SJSA1 (cell line): ENCODE measurements at places on chromosomes 6 and 20. TPM values are rescaled to one million over a fixed set of nuclear protein-coding genes. Genes with fewer than 3 reads are reported as not detected.

Gene UBD
- 9.9 and 10.2 TPM in 2 replicates for total RNA-seq

Gene ENPP5
- 0.94 and 2.8 TPM in 2 replicates for total RNA-seq

Gene HACE1
- 11.3 and 17.4 TPM in 2 replicates for total RNA-seq

Gene TRIM15
- total RNA-seq, result not detected in 2 replicates

Gene GPSM3
- total RNA-seq, result 15.3 and 16.2 TPM in 2 replicates

DNA sequence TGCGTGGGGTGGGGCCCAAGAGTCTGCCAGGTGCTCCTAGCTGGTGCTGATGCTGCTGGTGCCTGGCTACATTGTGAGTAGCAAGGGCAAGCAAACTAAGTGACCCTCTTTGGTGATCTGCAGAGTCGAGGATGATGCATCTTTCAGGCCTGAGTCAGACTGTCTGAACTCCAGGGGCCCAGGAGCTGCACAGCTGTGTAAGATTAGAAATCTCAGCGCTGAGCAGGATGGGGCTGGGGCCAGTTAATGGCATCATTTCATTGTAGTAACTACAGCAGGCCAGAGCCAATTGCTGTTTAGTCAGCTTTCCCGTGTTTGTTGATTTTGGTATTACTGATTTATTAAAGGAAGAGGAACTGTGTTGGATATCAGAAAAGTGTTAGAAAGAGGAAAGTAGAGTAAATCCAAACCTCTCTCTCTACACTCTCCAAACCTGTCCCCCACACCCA lies 365.2 kb downstream of the PAX1 start:
- H3K27me3 ChIP-seq, result no peaks in the 10 kb centered on the region
- no peak for DNase-seq
- H3K4me1 ChIP-seq, result no peaks in the 10 kb centered on the region
- H3K36me3 ChIP-seq, result no peaks in the 10 kb centered on the region
- no peak overlapping the region for H3K27ac ChIP-seq
- H3K4me3 ChIP-seq, result no peak overlapping the region

DNA sequence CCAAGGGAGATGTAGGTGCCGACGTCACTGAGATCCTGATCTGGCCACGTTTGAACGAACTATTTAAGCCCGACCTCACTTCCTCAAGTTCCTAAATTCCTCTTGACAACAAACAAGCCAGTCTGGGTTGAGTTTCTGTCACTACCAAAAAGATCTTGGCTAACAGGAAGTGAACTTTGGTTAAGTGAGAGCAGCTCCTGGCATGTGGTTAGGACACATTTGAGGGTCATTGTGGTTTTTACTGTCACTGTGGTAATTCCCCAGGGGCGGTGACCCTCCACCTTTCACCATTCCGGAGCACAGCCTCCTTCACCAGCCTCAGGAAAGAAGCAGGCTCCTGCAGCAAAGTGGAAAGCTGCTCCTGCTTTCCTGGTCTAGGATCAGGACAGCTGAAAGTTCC lies 43.1 kb upstream of the ZNF831 start:
- peaks cover 17% of the 10 kb centered on the region for H3K27me3 ChIP-seq
- DNase-seq, result no peak
- H3K4me3 ChIP-seq, result no peak overlapping the region
- H3K4me1 ChIP-seq, result no peaks in the 10 kb centered on the region
- H3K36me3 ChIP-seq, result no peaks in the 10 kb centered on the region

DNA sequence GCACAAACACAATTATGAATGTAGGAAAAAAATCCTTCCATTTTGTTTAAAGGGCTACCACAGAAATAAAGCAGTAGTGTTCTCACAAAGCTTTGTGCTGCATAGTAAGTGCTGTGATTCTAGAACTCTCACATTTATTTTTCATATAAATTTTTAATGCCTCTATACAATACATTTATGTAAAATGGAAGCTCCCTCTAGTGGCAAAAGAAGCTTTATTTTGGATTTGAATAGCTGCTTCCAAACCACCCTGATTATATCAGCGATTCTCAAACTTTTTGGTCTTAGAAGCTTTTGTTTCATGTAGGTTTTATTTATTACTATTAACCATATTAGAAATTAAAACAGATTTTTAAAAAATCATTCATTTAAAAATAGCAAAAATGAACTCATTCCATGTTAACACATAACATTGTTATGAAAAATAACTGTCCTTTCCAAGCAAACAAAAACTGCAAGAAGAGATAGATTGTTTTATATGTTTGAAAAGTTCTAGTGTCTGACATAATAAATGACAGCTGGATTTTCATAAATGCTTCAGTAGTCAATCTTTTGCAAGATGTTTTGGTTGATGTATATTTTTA lies 38.4 kb downstream of the HS3ST5 start:
- H3K4me3 ChIP-seq, result no peak overlapping the region
- peak; percentile 24 for DNase-seq
- H3K36me3 ChIP-seq, result peaks cover 5% of the 10 kb centered on the region
- H3K27ac ChIP-seq, result no peak overlapping the region
- H3K4me1 ChIP-seq, result no peaks in the 10 kb centered on the region
- no peaks in the 10 kb centered on the region for H3K27me3 ChIP-seq

GRCh38 chr20:19777315-19777714 lies 19.3 kb downstream of the RIN2 start:
- no peaks in the 10 kb centered on the region for H3K27me3 ChIP-seq
- no peaks in the 10 kb centered on the region for H3K36me3 ChIP-seq
- 0 out of 2 replicates have a peak overlapping the region, but pooled peaks have one; percentile 3 for H3K27ac ChIP-seq
- no peak overlapping the region for H3K4me3 ChIP-seq

DNA sequence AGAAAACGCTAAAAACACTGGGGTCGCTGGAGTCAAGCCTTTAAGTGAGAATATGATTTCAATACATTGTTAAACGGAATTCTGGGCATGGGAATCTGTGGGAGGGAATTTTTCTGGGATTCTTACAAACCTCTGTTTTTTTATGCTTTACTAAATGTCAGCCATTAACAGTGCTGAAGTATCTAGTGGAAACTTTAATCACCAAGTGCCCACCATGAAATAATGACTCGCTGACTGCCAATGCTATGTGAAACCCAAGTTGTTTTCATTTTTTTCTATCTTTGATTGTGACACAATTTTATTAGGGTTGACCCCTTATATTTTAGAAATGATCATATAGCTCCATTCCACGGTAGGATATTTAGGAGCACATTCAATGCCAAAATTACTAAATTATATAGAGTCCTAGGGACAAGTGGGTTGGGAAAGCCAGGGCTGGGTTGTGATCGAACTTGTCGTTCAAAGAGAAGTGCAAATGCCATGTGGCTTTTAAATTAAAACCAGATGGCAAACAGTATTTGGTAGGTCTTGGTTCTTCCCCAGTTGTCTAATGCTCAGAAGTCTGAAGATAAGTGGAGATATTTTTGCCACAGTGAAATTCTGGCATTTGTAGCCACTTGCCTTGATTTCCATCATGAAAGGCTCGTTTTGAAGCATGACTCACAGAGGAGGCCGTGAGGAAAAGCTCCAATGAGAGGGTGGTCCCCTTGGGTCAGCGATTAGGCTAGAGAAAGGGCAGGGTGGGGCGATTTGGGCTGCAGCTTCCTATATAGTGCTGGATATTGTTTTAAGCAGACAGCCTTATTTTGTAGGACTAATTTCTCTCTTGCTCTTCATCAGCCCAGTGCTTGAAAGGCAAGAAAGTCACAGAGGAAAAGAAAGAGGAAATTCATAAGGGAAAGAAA lies 254.4 kb upstream of the JAG1 start:
- peak; percentile 46 for DNase-seq
- peaks cover 51% of the 10 kb centered on the region for H3K4me1 ChIP-seq
- H3K4me3 ChIP-seq, result no peak overlapping the region
- H3K27ac ChIP-seq, result peak overlapping the region; percentile 64
- no peaks in the 10 kb centered on the region for H3K36me3 ChIP-seq

- H3K4me3 ChIP-seq, result no peak overlapping the region
- no peaks in the 10 kb centered on the region for H3K4me1 ChIP-seq
- H3K27ac ChIP-seq, result no peak overlapping the region
Observed at GRCh38 chr6:47392251-47392650, 82.5 kb upstream of the TNFRSF21 start.

DNA sequence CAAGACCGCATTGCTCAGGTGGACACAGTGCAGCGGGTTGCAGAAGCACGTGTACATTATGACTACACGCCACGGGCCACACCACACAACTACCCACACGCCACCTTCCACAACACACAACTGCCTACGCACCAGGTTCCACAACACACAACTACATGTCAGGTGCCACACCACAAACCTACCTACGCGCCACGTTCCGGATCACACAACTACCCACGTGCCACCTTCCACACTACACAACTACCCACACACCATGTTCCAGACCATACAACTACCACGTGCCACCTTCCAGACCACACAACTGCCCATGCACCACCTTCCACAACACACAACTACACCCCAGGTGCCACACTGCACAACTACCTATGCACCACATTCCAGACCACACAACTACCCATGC lies 20.5 kb downstream of the THBS2 start:
- no peaks in the 10 kb centered on the region for H3K27me3 ChIP-seq
- DNase-seq, result peak; percentile 22
- H3K27ac ChIP-seq, result no peak overlapping the region
- no peak overlapping the region for H3K4me3 ChIP-seq
- H3K4me1 ChIP-seq, result no peaks in the 10 kb centered on the region

DNA sequence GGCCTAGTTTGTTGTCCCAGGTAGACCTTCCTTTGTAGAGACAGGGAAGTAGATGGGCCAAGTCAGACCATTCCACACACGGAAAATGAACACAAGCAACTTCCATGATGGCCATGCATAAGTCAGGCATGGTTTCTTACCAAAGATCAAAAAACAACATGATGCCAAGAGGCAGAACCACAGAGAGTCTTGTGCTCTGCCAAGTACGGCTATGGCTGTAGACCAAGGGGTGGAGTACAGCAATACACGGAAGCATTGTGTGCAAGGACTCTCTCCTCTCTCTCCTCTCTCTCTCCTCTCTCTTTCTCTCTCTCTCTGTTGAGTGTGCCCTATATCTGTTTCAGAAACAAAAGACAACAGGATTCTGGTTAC lies 4.8 kb upstream of the DUSP22 start:
- DNase-seq, result no peak
- peaks cover 7% of the 10 kb centered on the region for H3K4me1 ChIP-seq
- H3K27ac ChIP-seq, result no peak overlapping the region
- H3K36me3 ChIP-seq, result 0 out of 2 replicates have a peak, but pooled peaks cover 2% of the 10 kb centered on the region
- H3K27me3 ChIP-seq, result peaks cover 9% of the 10 kb centered on the region; the same call in 1 of the 2 replicates

DNA sequence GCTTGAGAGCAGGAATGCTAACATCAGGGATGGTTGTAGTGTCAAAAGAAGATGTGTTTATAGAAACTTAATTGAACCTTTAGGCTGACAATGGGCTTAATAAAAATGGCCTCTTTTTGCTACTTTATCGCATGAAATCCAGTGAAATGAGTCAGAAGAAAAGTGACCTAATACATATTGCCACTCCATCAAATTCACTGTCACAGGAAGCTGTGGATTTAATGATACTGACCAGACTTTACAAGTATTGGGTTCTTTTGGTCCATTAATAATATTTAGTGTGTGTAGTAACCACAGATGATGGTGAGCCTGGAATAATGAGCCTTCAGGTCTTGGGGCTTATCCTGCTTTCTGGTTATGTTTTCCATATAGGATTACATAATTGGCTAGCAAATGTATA lies 231.8 kb upstream of the GMDS start:
- no peaks in the 10 kb centered on the region for H3K36me3 ChIP-seq
- H3K27ac ChIP-seq, result 0 out of 2 replicates have a peak overlapping the region, but pooled peaks have one; percentile 6
- no peak for DNase-seq
- peaks cover 23% of the 10 kb centered on the region for H3K4me1 ChIP-seq
- H3K27me3 ChIP-seq, result no peaks in the 10 kb centered on the region
- H3K4me3 ChIP-seq, result no peak overlapping the region
